ENCODE measurements at places on chromosomes 11 and 22.
A peak's percentile ranks its signal among the peaks of the same experiment; 100 is the strongest.

- no peak for DNase-seq
These were observed 160.0 kb downstream of the ST3GAL4 start for GRCh38 chr11:126515501-126515900.

DNA sequence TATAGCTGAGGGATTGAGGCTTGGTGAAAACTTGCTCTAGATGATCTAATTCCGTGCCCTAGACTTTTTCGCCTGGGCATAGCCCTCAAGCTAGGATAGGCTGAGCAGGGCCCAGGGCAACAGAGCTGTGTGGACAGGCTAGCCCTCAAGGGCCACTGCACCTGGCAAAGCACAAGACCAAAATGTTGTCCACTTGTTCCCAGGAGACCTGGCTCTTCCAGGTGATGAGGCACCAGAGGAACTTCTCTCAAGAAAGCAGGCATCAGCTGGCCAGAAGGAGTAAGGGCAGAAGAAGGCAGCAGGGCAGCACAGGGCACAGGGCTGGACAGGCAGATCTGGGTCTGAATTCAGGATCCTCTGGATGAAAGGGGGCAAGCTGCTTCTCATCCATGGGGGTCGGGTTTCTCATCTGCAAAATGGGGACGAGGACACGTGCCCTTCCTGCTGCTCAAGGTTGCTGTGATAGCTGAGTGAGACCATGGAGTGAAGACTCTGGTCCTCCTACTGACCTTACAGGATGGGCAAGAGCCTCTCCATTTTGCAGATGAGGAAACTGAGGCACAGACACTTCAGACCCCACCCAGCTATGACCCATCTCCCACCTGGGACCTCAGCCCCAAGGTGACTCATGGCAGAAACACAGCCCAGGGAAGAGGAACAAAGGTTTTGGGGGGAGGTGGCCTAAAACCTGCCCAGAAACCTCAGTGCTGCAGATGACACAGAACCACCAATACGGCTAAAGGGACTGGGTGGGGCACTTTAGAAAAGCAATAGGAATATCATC is 42.2 kb upstream of the PRDM11 start:
- DNase-seq = no peak

- DNase-seq = no peak
These were observed 9.1 kb downstream of the SSH3 start for GRCh38 chr11:67312187-67313021.

- DNase-seq = peak; percentile 65
These were observed 59.7 kb upstream of the BARX2 start for GRCh38 chr11:129315781-129316579.

- no peak for DNase-seq
These were observed 17.0 kb downstream of the SLC22A12 start for GRCh38 chr11:64608046-64608445.

GRCh38 chr11:64498136-64498535 is 92.9 kb upstream of the SLC22A12 start:
- no peak for DNase-seq

GRCh38 chr11:39678996-39679395 is 1780.5 kb downstream of the LRRC4C start:
- DNase-seq = no peak

DNA sequence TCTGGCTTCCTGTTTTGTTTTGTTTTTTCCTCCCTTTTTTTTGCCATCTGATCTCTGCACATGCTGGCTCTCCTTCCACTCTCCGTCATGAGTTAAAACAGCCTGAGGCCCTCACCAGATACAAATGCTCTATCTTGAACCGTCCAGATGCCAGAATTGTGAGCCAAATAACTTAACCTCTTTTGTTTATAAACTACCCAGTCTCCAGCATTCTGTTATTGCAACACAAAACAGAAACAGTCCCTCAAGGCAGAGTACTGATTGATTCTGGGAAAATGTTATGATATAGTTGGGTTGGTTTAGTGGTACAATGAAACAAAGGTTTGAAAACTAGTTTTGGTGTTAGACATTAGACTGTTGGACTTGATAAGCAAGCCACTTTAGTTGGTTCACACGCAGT is 1390.0 kb upstream of the RAG2 start:
- no peak for DNase-seq
